ENCODE measurements at places on chromosomes 3 and 15.

- no peak for DNase-seq
These were observed 4.7 kb upstream of the LRTM1 start for GRCh38 chr3:54932606-54933005.

GRCh38 chr3:5011555-5012256 is 32.5 kb downstream of the BHLHE40 start:
- DNase-seq, result no peak

DNA sequence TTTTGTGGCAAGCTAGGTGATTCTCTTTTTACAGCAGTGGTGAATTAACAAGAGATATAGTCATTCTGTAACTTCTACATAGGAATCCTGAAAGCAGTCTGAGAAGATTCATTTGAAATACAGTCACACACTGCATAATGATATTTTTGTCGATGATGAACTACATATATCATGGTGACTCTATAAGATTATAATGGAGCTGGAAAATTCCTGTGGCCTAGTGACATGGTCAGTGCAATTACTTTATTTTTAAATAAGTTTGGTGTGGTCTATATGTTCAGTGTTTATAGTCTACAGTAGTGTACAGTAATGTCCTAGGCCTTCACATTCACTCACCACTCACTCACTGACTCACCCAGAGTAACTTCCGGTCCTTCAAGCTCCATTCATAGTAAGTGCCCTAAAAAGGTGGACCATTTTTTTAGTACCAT is 511.4 kb upstream of the MCTP2 start:
- DNase-seq, result no peak

- no peak for DNase-seq
These were observed 111.3 kb upstream of the BCL6 start for GRCh38 chr3:187856555-187856954.

GRCh38 chr3:101807888-101808287 is 28.9 kb downstream of the NXPE3 start:
- no peak for DNase-seq

- no peak for DNase-seq
These were observed 897 bp upstream of the TLE3 start for GRCh38 chr15:70098461-70099166.

DNA sequence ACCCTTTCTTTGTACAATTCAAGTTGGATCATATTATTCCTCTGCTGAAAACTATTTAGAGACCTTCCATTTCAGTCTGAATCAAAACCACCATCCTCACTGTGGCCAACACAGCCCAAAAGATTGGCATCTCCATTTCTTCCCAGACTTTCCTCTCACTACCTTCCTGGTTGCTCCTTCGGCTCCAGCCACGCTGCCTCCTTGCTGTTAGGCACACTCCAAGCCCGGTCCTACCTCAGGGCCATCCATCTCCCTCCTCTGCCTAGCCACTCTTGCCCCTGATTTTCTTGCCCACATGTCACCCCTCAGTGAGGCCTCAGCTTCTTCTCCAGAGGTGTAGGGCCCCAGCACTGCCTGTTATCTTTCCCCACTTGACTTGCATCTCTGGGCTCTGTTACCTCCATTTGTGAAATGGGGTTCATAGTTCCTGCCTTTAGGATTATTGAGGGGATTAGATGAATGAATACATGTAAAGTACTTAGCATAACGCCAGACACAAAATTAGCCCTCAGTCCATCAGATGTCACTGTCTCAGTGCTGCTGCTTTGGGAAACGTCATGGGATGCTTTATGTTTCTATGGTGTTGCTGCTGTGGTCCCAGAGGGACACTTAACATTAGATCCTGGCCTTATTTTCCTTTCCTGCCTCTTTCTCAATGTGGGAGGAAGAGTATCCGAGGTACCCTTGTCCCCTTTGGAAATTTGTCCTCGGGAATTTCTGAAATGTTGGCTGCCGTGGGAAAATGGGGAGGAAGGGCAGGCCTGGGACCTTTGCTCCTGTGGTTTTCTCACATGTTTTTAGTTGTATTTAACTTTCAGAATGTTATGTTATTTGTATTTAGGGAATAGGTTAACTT is 31.3 kb downstream of the SNRK start:
- no peak for DNase-seq

DNA sequence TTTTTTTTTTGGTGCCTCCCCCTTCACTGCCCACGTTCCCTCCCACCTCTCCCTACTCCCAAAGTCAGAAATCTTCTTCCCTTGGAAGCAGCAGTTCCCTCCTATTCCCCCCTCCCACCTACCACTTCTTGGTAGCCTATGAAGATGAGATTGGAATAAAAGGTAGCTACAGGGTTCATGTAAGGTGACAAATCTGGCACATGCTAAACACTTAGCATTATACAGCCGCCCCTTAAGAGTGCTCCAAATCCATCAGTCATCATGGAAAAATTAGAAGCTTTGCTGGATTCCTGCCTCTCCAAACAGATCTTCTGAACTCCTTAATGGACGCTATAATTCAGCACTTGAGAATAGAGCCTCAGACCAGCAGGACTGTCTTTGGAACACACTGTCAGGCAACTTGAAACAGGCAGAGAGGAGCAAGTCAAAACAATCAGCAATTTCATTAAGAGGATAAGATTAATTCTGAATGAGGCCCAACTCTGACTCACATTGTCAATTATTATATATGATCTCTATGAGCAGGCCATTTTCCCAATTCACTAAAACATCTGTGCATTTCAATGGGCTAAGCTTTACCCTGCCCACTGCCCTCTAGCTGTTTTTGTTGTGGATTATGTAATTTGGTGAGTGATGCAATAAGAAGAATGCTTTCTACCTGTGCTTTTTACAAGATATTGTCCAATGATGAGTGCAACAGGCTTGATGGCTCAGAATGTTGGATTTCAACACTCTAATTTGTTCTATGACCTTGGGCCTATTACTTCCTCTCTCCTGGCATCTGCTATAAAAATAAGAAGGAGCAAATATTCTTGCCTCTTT is 34.6 kb upstream of the SPRED1 start:
- no peak for DNase-seq

- DNase-seq, result no peak
These were observed 84.3 kb downstream of the KCNH8 start for GRCh38 chr3:19232566-19232965.

- no peak for DNase-seq
These were observed 37.8 kb downstream of the LSM3 start for GRCh38 chr3:14216257-14217048.

- no peak for DNase-seq
These were observed 19.4 kb downstream of the STT3B start for GRCh38 chr3:31552103-31552502.

DNA sequence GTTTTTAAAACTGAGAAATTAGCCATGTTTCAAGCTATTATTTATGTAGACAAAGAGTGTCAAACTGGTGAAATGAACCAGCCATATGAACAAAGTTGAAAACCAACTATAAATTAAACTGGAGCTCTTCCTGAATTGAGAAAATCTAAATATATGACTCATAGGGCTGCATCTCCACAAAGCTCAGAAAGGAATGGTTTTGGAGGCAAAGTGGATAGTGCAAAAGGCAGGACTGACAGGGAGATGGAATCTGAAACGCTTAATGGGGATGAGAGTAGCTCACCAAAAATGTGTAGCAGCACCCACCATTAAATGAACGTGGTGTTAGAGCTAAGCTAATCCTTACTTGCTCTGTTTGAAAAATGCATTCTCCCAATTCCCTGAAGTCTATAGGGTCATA is 1066.0 kb downstream of the AGBL1 start:
- DNase-seq, result no peak

DNA sequence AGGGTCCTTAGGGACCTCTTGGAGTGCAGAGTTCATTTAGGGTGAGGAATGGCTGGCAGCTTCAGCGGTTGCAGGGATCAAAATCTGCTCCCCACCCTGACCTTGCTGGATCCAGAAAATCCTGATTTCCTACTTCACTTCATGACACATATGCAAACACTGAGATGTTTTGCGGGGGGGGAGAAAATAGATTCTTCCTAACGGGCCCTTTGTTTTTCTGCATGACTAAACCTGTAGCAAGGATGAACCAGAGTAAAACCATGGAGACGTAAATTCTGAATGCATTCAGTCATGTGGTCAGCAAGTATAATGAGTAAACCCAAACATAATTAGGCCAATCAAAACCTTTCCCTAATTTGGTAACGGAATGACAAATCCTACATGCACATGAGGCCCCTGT is 20.0 kb upstream of the RBP1 start:
- no peak for DNase-seq

GRCh38 chr15:39783244-39783820 is 691 bp upstream of the FSIP1 start:
- no peak for DNase-seq

DNA sequence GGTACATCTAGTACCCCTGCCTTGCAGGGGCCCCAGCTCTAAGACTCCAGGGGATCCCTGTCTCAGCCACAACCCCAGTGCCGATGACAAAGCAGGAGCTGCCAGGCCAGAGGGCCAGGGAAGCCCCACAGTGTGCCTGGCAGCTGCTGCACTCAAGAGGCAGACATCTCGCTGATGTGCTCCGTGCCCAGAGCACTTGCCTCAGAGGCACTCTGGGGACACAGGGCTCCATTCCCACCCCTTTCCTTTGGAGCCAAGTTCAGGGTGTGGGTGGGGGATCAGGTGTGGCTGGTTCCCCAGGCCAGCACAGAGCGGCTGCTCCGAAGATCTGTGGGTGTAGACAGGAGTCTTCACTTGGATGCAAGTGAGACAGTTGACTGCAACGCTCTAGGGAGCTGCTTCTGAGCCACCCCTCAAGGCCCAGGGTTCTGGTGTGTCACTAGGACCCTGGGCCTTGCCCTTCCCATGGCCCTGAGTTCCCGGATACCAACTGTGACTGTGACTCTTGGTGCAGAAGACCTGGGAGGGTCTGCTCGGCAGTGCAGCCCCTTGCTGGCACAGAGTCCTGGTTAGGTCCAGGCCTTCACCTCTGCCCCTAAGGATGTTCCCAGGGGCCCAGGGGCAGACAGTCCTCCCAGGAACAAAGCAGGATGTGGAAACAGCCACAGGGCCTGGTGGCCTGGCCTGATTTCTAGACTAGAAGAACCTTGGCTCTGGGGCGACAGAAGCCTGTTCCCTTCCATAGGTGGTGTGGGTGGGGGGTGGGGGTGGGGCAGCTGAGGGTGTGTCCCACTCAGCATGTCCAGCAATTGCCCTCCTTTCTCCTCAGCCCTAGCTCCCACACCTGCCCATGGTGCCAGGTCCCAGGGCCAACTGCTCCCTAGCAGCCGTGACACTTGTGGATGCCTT is 2.5 kb downstream of the NT5DC2 start:
- no peak for DNase-seq

DNA sequence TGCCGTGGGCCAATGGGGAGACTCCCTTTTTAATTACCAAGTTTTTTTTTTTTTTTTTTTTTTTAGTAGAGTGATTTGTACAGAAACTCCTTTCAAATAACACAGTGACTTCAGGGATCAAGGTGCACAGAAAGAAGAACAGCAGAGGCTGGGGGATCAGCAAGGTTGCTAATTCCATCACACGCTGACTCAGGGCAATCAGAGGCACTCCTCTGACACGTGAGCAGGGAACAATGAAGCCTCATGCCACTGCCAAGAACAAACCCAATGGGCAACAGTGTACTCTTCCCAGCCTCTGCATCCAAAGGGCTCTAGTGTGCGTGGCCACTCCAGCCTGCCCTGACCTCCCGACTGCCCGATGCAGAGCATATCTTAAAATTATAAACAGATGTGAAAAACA is 186.7 kb upstream of the WNT5A start:
- no peak for DNase-seq

GRCh38 chr15:52960283-52960682 is 170.1 kb upstream of the ONECUT1 start:
- DNase-seq, result no peak

- DNase-seq, result no peak
These were observed 4.0 kb downstream of the GCSAM start for GRCh38 chr3:112128843-112129727.

DNA sequence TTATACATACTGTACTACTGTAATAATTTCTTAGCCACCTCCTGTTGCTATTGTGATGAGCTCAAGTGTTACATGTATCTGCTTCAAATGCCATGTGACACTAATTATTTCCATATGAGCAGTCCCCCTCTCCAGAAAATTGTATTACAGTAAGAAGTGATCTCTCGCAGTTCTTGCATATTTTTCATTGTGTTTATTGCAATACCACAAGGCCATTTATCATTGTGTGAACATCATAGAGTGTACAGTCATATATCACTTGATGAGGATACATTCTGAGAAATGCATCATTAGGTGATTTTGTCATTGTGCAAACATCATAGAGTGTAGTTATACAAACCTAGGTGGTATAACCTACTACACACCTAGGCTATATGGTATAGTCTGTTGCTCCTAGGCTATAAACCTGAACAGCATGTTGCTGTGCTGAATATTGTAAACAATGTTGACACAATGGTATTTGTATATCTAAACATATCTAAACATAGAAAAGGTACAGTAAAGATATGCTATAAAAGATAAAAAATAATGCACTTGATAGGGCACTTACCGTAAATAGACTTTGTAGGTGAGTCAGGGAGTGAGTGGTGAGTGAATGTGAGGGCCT is 189.6 kb upstream of the MLF1 start:
- no peak for DNase-seq

DNA sequence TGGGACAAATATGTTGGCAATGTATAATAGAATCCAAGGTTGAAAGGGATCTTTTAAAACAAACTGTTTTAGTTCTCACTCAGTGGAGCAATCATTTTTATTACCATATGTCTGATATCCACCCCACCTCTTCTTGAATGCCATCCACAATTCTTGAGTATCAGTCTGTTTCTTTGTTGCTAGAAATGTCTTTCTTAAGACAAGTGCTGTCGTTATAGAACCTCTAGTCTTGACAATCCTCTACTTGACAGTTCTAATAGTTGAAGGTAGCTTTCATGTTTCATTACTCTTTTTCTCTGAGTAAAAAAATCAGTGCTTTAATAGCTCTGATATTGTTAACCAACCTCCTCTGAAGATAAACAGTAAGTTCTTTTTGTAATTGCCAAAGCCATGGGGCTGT is 737.9 kb downstream of the MECOM start:
- no peak for DNase-seq

DNA sequence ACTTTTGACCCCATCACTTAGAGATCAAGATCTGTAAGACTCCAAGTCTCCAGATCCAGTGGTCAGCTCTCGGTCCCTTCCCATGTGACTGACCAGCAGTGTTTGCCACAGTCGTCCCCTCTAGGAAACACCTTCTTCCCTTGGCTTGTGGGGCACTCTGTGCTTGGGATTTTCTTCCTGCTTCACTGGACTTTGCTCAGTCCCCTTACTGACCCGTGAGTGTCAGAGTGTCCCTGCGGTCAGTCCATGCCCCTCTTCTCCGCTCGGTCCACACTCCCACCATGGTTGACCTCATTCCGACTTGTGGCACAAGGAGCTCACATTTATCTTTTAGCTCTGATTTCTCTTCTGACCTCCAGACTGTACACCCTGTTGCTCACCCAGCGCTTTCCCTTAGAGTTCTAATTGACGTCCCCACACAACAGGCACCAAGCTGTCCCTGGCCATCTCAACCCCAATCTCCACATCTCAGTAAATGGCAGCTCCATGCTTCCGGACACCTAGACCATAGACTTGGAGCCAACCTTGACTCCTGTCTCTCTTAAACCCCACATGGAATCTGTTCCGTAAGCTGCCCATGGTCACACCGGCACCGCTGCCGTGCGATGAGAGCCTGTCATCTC is 67.9 kb downstream of the APBA2 start:
- DNase-seq, result no peak

- DNase-seq, result no peak
These were observed 887.4 kb upstream of the ROBO1 start for GRCh38 chr3:80655216-80655615.

Data from NCI-H1436 treated with DMSO at 0.1 percent for 48 hours (cell line).